ENCODE measurements at places on chromosomes 5 and 9.

DNA sequence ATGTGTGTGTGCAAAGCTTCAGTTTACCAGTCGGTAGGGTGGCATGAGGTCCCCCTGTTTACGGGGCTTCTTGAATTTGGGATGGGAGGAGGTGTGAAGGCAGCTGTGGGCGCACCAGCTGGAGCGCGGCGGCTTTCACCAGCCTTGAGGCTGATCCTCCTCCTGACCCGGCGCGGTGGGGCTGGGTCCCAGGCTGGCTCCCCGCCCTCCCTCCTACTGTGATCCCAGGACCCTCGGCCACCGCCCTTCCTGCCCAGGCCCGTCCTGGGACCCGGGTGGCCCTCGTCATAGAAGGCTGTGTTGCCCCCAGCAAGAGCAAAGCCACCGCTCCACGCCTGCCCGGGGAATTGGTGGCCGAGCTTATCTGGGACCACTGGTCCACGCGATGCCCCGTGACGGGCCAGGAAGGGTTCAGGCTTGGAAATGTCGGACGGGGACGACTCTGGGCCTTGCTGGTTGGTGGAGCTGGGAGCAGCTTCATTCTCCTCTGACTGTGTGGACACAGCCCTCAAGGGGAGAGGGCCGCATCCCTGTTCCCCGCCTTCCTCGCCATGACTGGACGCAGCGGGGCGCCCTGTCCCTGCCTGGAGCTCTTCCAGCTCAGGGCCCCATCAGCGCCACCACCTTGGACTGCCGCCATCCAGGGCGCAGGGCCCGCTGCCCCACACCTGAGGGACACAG, 271.1 kb upstream of the IRX1 start:
- peak; percentile 61 for DNase-seq

DNA sequence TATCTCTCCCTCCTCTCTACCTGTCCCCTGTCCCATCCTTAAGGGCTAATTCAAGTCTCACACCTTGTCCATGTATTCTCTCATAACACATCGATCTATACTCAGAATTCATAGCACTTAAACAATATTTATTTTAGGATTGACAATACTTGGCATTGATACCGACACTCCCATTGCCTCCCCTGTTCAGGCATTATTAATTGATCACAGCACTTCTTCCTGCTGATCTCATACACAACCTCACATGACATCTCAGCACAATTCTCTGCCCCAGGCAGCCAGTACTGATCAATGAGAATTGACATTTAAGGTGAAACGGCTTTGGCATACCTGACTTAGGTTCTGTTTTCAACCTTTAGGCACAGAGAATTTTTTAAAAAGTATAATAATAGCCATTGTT, 582.4 kb upstream of the BRINP1 start:
- no peak for DNase-seq

DNA sequence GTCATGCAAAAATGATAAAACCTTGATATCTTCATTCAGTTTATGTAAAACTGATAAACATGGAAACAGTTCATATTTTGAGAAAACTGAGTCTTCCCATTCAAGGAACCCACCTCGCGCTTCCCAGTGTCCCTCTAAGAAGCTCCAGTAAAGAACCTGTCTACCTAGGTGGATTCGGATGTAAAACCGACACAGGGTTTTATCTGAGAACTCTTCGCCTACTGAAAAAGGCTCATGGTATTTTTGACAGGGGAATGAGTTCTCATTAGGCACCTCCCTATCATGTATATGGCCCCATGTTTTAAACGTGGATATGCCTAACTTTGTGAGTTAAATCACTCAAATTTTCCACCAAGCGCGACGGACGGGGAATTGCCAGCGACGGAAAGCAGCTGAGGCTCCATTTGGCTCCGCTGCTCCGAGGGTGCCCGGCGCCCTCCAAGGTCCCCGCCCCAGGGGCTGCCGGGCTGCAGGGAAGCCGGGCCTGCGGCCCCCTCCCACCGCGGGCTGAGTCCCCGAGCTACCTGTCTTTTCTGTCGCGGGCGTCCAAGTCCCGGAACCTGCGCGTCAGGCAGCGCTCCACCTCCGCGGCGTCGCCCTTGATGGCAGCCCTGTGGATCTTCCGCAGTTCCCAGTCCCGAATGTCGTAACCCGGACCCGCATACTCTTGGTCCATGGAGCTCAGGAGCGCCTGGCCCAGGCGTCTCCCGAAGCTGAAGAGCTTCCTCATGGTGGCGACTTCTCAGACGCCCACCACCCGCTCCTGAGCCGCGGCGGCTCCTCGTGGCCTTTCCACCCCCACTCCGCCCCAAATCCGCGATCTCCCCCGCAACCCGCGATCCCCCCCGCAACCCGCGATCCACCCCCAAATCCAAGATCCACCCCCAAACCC, 594 bp downstream of the ANKRD18A start:
- no peak for DNase-seq

- no peak for DNase-seq
Measured at GRCh38 chr9:137055385-137056364, 1.8 kb upstream of the ENTPD2 start.

DNA sequence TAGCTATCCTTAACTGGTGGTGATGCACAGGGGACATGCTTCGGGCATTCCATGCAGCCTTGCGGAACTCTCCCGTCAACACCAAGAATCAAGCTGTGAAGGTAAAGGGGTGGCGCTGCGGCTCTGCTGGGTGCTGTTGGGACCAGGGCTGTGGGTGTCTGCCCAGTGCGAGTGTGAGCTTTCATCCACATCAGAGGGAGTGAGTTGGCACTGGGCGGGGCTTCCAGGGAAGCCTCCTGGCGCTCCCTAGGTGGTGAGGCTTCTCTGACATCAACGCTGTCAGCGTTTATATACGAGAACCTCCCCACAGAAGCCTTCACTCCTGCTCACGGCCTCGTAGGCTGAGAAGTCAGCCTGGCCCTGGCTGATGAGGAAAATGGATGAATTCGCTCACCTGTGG, 11.7 kb downstream of the ARPC5L start:
- DNase-seq = no peak

GRCh38 chr9:114551750-114552685, 35.6 kb upstream of the ATP6V1G1 start:
- peak; percentile 92 for DNase-seq

- no peak for DNase-seq
Measured at GRCh38 chr5:74546796-74547195, 93.7 kb downstream of the ENC1 start.

DNA sequence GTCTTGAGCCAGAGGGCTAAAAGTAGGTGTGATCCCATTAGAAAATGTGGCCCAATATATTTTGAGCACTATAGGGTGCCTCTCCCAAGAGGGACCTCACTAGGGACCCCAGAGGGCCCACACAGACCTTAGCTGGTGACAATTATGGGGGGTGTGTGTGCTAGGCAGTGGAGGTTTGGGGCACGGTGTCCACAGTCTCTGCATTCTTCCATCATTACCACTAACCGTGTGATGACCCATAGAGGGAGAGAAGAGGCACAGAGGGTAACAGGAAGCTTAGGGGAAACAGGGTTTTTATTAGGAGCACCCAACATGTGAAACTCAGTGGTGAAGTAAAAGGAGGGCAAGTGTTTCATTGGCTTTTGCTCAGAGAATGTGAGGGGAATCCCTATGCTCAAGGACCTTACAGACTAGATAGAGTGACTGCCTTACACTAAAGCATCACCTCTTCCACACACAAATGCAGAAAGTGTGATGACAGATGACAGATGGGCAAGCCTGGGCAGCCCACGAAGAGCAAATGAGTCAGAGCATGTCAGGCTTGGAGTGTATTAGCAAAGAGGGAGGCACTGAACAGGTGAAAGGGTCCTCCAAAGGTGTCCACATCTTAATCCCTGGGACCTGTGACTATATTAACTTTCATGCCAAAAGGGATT, 2.5 kb upstream of the ACTL7A start:
- DNase-seq = no peak

- DNase-seq = no peak
Measured at GRCh38 chr9:125214186-125214585, 13.8 kb downstream of the RABEPK start.
